Stimulated activated CD4-positive, alpha-beta T cell treated with anti-CD3 and anti-CD28 coated beads, Interleukin-15, amount 100 ng/mL, for 1 hour (primary cell): ENCODE measurements at places on chromosomes 7 and 10.

DNA sequence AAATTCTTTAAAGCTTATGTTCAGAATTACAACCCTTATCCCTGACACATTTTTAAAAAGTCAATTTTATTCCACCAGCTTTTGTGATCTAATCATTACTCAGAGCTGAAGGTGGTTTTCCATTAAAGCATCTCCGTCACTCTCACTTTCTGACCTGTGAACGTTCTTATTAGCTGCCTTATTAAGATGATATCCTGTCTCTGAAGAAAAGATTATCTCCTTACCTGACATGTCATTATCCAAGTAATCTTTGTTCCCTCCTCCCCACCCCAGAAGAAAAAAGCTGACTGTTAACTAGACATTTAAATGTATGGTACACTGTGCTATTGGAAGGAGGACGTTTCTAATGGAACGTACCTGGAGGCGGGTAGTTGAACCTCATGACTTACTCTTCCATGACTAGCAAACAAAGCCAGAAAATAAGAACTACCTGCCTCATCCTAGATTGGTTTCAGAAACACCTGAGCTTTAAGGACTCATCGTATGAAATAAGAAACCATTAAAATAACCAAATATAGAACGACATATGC is 708.7 kb downstream of the PARD3 start:
- DNase-seq, result no peak

GRCh38 chr7:106353944-106354343 is 69.2 kb upstream of the NAMPT start:
- DNase-seq, result no peak

GRCh38 chr7:26117142-26117807 is 34.7 kb upstream of the NFE2L3 start:
- no peak for DNase-seq

GRCh38 chr10:17736223-17736622 is 15.8 kb upstream of the TMEM236 start:
- DNase-seq, result no peak

DNA sequence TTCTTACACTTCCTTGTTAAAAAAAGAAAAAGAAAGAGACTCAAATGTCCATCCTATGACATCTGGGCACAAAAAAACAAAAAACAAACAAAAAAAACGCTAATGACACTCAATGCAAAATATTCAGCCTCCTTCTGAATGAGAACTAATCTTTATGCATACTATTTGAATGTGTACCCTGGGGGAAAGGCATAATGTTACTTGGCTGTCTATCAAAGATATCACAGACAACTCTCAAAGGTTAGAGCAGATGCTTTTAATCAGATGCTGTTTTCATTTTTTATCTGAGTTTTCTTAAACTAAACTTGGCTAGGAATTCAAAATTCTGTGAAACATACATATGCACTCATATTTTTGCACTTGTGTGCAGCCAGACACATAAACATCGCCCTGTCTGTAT is 745.8 kb downstream of the CNTNAP2 start:
- no peak for DNase-seq

- no peak for DNase-seq
Observed at GRCh38 chr10:86815035-86815617, 58.7 kb downstream of the BMPR1A start.

DNA sequence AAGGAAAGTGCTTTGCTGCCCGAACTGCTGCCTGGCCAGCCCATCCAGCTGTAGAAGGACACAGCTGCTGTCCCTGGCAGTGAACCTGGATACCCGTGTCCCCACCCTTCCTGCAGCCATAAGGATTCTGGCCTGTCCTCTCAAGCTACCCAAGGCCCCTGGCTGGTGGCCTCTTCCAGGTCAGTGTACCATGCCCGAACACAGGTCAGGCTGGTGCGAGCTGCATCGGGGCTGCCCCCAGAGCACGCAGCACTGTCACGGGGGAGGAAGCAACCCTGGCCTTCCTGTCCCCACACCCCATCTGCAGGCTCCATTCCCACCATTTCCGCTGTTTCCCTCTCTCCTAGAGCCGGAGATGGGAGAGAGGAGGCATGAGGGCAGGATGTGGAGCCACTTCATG is 30.5 kb upstream of the PWWP2B start:
- no peak for DNase-seq

DNA sequence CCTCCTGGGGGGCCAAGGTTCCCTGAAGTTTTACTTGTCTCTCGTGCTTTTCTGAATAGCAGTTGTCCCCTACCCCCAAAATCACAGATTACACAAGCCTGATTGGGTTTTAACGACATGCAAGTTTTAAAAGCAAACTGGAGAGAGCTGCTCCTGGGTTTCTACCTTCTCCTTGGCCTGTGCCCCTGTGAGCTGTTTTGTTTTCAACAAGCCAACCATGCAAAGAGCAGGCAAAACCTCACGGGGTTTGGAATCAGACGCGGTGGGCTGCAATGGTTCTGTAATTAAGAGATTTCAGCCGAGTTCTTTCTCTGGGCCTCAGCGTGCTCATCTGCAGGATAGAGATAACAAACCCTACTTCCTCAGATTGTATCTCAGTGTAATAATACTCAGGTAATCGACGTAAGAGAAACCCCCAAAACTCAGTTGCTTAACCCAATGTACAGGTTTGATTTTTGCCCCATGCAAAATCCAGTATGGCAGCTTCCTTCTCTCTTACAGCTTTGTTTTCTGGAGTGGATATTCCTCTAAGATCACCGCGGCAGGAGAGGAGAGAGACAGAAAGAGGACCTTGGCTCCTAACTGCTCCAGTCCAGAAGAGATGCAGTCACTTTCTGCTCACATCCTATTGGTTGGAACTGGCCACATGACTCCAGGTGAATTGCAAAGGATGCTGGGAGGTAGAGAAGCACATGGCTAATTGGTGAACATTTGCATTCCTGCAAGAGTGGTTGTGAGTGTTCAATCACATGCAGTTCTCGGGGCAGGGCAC is 42.0 kb downstream of the MYL10 start:
- no peak for DNase-seq

DNA sequence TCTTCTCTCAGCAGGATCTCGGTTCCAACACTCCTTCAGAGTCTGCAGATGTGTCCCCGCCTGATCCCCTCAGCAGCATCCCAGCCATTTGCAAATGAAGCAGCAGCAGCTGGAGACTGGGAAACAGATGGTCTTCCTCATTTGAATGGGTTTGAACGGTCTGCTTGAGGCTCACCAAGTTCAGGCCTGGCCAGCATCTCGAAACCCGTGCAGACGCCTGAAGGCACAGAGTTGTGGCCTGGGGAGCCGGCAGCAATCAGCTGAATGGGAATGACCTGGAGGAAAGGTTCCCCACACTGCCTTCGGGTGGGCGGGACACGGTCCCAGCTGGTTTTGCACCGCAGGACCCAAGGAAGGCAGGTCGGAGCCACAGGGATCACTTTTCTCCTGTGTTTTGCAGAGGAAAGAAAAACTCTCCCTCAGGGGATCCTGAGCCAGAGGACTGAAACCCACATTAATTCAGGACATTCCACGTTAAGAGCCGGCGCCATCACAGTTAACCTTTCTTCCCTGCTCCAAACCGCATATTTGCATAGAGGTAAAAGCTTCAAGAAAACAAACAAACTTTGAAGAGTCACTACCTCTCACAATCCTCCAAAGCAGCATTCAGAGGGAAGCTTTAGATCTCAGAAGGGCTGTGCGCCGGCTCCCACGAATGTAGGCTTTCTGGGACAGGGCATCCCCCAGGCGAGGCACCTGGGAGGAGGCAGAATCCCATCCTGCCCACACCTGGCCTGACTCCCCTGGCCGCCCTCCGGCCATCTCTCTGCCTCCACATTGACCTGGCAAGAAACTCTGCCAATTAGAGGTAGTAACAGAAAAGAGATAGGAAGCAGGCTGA is 17.7 kb downstream of the FGFR2 start:
- DNase-seq, result no peak

DNA sequence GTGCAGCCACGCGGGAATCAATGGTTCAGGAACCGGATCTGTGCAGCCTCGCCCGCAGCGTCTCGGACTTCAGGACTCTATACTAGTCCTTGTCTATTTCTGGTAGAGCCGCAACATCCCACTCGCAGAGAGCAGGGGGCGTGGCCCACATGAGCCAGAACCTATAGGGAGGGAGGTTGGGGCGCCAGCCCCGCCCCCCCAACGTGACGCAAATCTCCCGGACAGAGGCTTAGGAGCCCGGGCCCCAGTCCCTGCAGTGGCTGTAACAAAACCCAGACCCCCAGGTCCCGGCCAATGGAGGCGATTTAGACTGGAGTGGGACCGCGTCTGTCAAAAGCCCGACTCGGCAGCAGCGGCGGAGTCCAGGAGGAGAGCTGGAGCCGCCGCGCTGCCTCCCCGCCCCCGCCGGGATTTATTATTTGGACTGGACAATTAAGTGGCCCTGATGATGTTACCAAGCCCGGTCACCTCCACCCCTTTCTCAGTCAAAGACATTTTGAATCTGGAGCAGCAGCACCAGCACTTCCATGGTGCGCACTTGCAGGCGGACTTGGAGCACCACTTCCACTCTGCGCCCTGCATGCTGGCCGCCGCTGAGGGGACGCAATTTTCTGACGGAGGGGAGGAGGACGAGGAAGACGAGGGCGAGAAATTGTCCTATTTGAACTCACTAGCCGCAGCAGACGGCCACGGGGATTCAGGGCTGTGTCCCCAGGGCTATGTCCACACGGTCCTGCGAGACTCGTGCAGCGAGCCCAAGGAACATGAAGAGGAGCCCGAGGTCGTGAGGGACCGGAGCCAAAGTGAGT is at the start of gene NKX2-3:
TSS of gene NKX2-3 (plus strand) at position 256 of the 809 bp plus-strand sequence. CDS start at position 446, 190 bp downstream.
- no peak for DNase-seq

GRCh38 chr10:77012812-77013500 is 624.7 kb downstream of the KCNMA1 start:
- DNase-seq, result no peak

DNA sequence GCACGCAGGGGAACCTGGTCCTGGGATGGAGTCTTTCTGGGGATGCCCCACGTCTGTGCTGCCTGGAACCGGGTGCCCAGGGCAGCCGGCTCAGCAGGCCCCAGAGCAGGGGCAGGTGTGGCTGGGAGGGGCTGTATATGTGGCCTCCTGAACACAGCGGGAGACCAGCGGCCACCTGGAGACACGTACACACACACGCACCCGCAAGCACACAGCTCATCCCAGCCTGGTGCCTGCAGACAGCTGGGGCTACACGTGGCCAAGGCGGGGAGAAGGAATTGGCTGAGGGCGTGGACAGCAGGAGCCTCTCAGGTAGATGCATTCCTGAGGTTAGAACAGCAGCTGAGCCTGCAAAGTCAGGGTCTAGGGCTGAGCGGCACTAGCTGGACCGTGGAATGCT is 14.0 kb downstream of the ADAM8 start:
- DNase-seq, result no peak

GRCh38 chr10:123326674-123327073 is 172.5 kb downstream of the BUB3 start:
- no peak for DNase-seq

- no peak for DNase-seq
Observed at GRCh38 chr7:16810112-16810511, 5.3 kb upstream of the AGR2 start.
